Stimulated activated naive CD8-positive, alpha-beta T cell treated with anti-CD3 and anti-CD28 coated beads, Interleukin-15, amount 100 ng/mL, for 72 hours (primary cell): ENCODE measurements at places on chromosomes 7 and 10.

GRCh38 chr7:157670490-157671357, 333.9 kb downstream of the DNAJB6 start:
- no peak for DNase-seq

GRCh38 chr10:70693619-70694335, 21.5 kb downstream of the ADAMTS14 start:
- no peak for DNase-seq

DNA sequence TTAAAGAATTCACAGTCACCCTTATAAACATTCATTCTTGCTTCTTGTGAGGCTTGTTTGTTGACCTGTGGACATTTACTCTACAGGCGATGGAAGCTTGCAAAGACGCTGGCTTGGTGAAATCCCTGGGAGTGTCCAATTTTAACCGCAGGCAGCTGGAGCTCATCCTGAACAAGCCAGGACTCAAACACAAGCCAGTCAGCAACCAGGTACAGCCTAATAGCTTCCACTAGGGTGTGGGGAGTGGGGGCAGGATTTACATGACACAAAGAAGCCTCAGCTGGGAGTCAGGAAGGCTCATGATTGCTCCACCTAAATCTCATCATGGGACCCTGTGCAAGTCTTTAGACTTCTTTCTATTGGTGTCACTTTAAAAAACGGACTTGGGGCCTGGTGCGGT, 29.0 kb downstream of the AKR1D1 start:
- no peak for DNase-seq

DNA sequence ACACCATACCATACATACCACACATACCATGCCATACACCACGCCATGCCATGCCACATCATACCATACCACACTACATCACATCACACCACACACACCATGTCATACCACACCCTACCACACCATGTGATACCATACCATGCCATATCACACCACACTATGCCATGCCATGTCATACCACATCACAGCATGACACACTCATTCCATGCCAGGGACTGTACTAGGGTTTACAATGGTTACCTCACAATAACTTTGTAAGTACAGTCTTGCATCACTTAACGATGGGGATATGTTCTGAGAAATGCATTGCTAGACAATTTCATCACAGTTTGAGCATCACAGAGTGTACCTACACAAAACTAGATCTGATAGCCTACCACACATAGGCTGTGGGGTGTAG, 14.5 kb downstream of the PYROXD2 start:
- DNase-seq, result no peak

- no peak for DNase-seq
Observed at GRCh38 chr7:92013611-92014010, 72.9 kb downstream of the AKAP9 start.

DNA sequence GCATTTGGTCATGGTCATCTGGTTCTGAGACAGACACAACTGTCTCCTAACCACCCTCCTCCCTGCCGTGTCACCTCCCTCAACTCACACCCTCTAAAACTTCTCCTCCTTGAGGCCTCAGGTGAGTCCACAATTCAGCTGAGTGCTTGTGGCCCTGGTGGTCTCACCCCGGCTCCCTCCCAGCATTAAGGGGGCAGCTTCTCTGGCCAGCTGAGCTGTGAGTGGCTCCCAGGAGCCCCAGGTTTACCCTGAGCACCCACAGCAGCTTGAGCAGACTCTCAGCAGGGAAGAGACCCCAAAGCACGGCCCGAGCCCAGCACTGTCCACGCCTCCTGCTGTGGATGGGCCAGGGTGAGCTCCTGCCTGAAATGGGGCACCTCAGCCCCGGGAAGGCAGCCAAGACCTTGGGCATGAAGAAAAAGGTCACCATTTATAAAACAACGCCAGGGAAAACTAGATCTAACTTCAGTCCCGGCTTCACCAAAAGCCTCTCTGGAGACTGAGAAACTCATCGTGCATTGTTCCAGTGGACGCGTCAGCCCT, 201.2 kb downstream of the TCERG1L start:
- DNase-seq, result no peak

GRCh38 chr7:11517853-11518252, 314.1 kb downstream of the THSD7A start:
- no peak for DNase-seq

- no peak for DNase-seq
Observed at GRCh38 chr7:138478499-138478908, 18.4 kb downstream of the TRIM24 start.

GRCh38 chr10:58438340-58438871, 53.2 kb downstream of the TFAM start:
- no peak for DNase-seq

- peak; percentile 4 for DNase-seq
Observed at GRCh38 chr10:51960494-51960895, 261.1 kb upstream of the CSTF2T start.

DNA sequence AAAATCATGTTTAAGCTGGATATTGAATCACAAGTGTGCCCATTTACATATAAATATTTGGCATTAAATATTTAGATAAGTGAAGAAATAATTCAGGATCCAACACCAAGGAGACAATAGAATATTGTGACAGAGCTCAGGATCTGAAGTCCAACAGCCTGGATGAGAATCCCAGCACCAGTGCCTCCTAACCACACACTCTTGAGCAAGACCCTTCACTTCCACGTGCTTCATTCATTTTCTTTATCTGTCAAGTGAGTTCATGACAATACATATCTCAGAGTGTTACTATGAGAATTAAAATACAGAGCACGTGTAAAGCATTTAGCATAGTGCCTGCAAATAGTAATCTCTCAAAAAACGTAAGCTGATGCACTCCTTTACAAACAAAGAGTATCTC, 78.4 kb upstream of the IKZF1 start:
- DNase-seq, result no peak

DNA sequence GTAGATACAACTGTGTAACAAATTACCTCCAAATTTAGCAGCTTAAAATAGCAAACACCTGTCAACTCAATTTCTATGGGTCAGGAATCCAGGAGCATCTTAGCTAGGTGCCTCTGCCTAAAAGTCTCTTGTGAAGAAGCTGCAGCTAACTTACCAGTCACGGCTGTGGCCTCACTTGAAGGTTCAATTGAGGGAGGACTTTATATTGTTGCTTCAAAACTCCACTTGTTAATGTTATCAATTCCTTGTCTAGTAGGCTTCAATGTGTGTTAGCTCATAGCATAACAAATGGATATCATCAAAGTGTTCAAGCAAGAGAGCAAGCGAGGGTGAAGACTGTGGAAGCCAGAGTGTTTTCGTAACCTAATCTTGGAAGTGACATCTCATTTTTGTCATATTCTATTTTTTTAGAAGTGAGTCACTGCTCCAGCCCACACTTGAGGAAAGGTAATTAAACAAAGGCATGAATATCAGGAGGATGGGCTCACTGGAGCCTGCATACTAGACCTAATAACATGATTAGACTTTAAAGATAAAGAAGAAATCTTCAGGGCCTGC, 172.9 kb downstream of the SPAG6 start:
- no peak for DNase-seq

GRCh38 chr10:70321897-70322890, 38.4 kb upstream of the NPFFR1 start:
- DNase-seq, result no peak

- DNase-seq, result no peak
Observed at GRCh38 chr7:382043-382400, 92.1 kb downstream of the FOXL3 start.

GRCh38 chr10:110035070-110035921, 27.5 kb downstream of the ADD3 start:
- no peak for DNase-seq

DNA sequence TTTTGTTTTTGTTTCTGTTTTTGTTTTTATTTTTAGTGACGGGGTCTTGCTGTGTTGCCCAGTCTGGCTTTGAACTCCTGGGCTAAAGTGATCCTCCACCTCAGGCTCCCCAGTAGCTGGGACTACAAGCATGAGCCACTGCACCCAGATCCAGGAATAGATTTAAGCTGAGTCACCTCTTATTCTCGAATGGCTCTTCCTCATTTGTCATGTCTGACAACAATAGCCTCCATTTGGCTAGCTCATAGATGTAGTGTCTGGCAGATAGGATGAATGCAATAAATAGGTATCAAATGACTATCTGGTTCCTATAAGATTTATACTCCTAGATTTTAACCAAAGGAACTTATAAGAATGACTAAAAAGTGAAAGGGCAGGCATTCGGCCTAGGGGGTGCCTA, 172.9 kb downstream of the TMEM26 start:
- DNase-seq, result no peak

- peak; percentile 56 for DNase-seq
Observed at GRCh38 chr7:75642810-75643486, 95.8 kb downstream of the HIP1 start.

DNA sequence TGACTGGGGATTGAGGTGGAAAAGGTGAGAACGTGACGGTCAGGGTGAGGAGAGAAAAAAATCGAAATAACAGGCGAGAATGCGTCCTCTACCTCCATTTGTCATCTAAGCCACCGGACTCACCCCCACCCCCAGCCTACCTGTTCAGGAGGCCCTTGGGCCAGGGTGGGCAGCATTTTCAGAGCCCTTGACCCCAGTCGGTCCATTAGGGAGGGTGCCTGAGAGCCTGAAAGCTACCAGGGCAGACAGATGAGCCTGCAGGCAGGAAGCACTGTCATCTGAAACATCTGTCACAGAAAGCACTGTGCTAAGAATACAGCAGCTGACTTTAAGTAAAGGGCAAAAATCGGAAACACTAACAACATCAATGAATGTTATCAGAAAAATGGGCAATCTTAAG, 47.0 kb downstream of the MAD1L1 start:
- DNase-seq, result no peak

DNA sequence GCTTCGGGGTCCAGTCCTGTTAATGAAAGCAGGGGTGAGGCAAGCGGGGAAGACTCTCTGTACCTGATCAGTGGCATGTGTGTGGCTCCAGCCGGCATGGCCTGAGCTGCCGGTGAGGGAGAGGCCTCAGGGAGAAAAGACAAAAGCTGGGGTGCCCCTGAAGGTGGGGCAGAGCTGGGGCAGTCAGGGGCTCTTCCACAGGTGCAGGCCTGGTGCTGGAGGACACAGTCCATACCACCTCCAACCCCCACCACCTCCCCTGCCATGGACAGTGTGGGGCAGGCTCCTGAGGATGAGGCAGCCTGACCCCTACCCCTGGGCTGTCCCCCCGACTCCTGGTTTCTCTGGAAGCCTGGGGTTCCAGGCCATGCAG, 129.5 kb downstream of the LHPP start:
- no peak for DNase-seq
